Kidney (tissue), 22 donors: ENCODE measurements at places on chromosomes 2 and 18. TPM values are rescaled to one million over a fixed set of nuclear protein-coding genes. Genes with fewer than 3 reads are reported as not detected.

PCGF1 gene
- 20.1 TPM for polyA plus RNA-seq

TUBA4B gene
- 15.4 TPM for polyA plus RNA-seq

VWC2L gene
- polyA plus RNA-seq, result not detected

RAB6C gene
- polyA plus RNA-seq, result 0.17 TPM

DNA sequence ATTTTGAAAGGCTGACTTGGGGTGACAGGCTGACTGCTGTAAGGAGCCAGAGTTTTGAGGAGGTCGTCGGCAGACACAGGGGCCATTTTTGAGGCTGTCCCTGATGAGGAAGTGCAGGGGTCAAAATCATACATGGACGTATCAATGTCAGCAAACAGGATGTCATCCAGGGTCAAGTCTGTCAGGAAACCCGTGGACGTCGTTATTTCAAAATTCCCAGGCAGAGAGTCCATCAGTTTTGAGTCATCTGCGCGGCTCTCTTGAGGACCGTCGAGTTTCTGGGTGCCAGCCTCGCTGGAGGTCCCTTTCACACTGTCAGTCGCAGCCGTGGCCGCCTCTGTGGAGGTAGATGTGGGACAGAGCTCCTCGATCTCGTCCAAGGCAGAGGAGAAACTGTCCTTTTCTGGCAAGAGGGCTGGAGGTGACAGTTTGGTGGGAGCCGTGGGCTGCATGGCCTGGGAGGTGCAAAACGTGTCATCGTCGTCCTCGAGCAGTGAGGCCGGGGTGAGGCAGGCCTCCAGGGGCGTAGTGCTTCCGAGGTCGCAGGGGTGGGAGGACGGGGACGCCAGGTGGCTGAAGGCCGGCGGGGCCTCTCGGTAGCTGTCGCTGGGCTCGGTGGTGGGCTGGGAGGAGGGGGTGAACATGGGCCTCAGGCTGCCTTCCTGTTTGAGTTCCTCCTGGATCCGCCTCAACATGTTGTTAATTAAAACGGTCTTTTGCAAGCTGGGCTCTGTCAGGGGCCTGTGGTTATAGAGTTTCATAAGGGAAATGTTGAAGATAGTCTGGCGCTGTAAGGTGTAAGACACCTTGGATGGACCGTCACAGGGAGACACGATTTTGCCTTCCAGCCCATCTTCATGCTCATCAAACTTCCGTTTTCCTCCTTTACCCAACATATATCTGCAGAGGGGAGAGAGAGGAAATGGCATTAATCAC, 17.5 kb downstream of the SERTAD2 start:
- H3K4me3 ChIP-seq, result no peak overlapping the region
- no peak for DNase-seq
- no peaks in the 10 kb centered on the region for H3K27me3 ChIP-seq
- no peak overlapping the region for H3K27ac ChIP-seq
- H3K36me3 ChIP-seq, result peaks cover 11% of the 10 kb centered on the region

DNA sequence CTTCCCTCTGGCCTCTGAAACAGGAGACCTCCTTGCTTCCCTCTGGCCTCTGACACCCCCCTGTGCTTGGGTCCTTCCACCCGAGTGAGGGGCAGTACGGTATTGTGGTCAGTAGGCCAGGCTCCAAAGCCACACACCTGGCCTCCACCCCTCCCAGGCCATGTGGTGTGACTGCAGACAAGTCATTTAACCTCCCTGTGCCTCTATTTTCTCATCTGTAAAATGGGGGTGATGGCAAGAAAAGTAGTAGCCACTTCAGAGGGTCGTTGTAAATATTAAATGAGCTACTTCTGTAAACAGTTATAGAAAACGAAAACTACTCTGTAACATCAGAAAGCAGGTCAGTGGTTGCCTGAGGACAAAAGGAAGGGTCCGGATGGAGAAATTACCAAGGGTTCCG, 74.2 kb downstream of the SMAD7 start:
- no peak overlapping the region for H3K4me3 ChIP-seq
- H3K36me3 ChIP-seq, result no peaks in the 10 kb centered on the region
- no peak overlapping the region for H3K27ac ChIP-seq

DNA sequence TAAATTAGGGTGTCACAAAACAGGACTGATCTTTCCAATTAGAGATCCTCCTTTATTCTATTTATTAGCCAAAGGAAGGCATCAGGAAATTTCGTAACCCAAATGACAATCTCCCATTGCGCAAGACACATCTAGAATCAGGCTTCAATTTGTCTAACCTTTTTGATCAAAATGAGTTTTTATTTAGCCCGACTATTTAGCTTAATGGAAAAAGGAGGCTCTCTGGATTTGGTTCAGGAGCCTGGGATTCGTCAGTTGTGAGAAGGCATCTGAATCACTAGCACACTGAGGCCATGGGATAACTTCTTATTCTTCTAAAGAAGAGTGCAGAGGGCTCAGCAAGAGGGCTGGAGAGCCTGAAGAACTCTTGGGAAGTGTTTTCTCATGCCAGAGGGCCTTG, 332.1 kb upstream of the ETAA1 start:
- no peak for DNase-seq
- H3K36me3 ChIP-seq, result no peaks in the 10 kb centered on the region

DNA sequence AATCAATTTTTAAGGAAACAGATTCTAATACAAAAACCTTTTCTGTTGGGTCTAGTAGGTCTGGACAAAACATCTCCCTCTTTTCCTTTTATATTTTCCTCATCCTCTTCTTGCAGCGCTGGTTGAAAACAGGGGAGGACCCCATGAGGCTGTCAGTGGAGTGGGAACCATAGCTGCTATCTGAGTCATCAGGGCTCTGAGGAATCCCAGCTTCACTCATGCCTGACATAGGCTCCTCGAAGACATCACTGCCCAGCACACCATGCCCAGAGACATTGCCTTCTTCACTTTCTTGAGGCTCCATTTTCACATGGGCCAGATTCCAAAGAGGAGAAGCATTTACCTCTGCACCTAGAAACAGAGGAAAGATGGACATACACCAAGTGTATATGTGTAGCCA, 10.0 kb downstream of the SUPT7L start:
- H3K27me3 ChIP-seq, result no peaks in the 10 kb centered on the region
- H3K4me1 ChIP-seq, result no peaks in the 10 kb centered on the region
- peaks cover 55% of the 10 kb centered on the region for H3K36me3 ChIP-seq
- no peak overlapping the region for H3K27ac ChIP-seq
- DNase-seq, result no peak
- no peak overlapping the region for H3K4me3 ChIP-seq

DNA sequence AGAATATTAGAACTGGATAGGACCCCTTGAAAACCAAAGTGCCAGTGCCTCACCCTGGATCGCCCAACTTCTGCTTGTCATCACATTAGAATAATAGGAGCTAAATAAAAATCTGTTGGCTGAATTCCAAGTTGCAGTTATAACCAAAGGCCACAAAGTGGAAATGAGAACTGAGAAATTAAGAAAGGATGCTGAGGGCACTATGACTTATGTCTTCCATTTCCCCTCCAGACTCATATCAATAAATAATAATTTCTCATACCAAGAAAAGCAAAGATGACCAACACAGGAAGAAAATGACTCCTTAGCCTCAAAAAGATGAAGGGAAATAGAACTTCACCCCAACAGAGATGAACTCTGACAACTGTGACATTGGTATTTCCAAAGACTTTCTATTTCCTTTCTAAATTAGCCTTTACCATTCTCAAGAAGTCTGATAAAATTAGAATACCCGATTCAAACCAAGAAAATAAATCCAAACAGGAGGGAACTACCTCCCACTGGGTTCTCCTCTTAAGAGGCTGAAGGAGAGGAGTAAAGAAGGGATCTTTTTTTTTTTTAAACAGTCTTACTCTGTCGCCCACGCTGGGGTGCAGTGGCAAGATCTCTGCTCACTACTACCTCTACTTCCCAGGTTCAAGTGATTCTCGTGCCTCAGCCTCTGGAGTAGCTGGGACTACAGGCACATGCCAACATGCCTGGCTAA, 46.5 kb upstream of the EPG5 start:
- no peaks in the 10 kb centered on the region for H3K4me1 ChIP-seq
- H3K27me3 ChIP-seq, result no peaks in the 10 kb centered on the region
- no peak overlapping the region for H3K4me3 ChIP-seq
- no peaks in the 10 kb centered on the region for H3K36me3 ChIP-seq
- no peak for DNase-seq

- no peak overlapping the region for H3K4me3 ChIP-seq
- no peaks in the 10 kb centered on the region for H3K4me1 ChIP-seq
- H3K36me3 ChIP-seq, result no peaks in the 10 kb centered on the region
- no peak for DNase-seq
- no peak overlapping the region for H3K27ac ChIP-seq
Measured at GRCh38 chr2:119645173-119645855, 33.7 kb upstream of the TMEM177 start.

GRCh38 chr2:118054213-118055008, 33.9 kb upstream of the INSIG2 start:
- no peaks in the 10 kb centered on the region for H3K36me3 ChIP-seq
- no peaks in the 10 kb centered on the region for H3K27me3 ChIP-seq
- H3K27ac ChIP-seq, result no peak overlapping the region
- peaks cover 4% of the 10 kb centered on the region for H3K4me1 ChIP-seq
- no peak overlapping the region for H3K4me3 ChIP-seq
